CD4-positive, alpha-beta T cell (primary cell): ENCODE measurements at places on chromosomes 1 and 21.

- DNase-seq, result no peak
These were observed 63.7 kb upstream of the IGSF5 start for GRCh38 chr21:39681257-39681656.

- no peak for DNase-seq
These were observed 33.0 kb downstream of the RAB3GAP2 start for GRCh38 chr1:220239213-220239612.

- DNase-seq, result no peak
These were observed 3.7 kb downstream of the HSD11B1 start for GRCh38 chr1:209708297-209708696.

- no peak for DNase-seq
These were observed 5.1 kb downstream of the CR1L start for GRCh38 chr1:207649865-207650580.
